ENCODE measurements at places on chromosomes 12 and 14.
A peak's percentile ranks its signal among the peaks of the same experiment; 100 is the strongest.

GRCh38 chr14:72610096-72610830 is 283.6 kb downstream of the DPF3 start:
- DNase-seq: no peak

GRCh38 chr12:64793610-64794009 is 30.8 kb upstream of the TBC1D30 start:
- no peak for DNase-seq

- no peak for DNase-seq
These were observed 261.4 kb downstream of the ITPR2 start for GRCh38 chr12:26571560-26571959.

DNA sequence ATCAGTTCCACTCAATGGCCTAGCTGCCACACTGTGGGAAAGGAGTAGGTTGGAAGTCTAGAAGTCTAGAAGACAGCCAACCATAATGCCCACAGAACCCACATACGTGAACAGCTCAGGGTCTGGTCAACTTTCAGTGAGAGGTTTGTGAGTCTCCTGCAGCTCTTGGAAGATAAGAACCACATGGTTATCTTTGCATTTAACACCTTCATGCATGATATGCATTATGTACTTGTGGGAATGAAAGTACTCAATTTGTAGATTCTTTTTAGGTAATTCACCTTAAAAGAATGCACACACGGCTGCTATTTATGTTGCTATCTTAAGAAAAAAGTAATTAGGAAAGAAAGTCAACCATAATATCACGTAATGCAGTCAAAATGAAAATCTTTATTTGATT is 126.7 kb downstream of the ESRRB start:
- DNase-seq: no peak

GRCh38 chr12:90870971-90871725 is 83.8 kb downstream of the CCER1 start:
- no peak for DNase-seq

DNA sequence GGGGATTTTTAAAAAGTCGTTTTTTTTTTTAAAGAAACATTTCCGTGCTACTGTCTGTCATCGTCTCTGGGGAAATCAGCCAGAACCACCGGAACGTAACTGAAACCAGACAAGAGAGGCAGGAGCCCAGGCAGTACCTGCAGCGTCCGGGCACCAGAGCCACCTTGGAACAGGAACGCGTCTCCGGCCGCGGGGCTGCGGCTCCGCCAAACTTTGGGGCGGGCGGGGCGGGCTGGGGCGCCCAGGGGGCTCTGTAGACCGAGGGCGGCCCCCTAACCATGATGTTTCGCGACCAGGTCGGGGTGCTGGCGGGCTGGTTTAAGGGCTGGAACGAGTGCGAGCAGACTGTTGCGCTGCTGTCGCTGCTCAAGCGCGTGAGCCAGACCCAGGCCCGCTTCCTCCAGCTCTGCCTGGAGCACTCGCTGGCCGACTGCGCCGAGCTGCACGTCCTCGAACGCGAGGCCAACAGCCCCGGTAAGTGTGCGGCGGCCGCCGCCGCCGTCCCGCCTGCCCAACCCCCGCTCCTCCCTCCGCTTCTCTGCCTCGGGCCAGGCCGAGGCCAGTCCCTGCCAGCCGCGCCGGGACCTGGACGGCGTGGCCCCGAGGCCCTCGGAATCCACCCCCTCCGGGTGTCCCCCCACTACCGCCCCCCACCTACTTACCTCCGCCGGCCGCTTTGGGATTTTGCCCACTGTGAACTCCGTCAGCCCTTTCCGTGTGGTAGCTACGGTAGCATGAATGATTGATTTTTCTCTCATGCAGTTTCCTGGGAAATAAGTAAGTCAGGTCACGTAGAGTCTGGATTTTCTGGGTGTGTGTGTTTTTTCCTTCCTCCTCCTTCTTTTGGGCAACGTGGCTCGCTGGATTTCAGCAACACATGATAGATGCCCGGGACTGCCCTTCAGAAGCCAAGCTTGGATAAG is 972 bp downstream of the SAMD4A start:
- peak; percentile 35 for DNase-seq

DNA sequence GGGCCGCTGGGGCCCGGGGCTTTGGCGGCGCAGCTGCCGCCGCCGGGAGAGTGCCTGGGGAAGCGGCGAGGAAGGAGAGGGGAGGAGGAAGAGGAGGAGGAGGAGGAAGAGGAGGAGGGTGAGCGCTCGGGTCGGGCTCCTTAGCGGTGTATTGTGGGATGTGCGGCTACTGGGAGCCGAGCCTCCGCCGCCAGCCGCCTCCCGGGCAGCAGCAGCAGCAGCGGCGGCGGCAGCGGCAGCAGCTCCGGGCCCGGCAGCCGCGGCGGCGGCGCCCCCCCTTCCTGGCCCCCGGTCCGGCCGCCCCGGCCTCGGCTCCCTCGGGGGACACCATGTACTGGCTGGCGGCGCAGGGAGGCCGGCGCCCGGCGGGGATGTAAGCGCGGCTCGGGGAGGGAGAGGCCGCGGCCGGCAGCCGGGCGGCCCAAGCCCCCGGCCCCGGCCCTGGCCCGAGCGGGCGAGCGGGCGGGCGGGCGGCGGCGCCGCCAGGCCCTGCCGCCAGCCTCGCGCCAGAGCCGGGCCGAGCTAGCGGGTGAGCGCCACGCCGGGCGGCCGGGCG is at the start of gene SETD1B:
TSS of gene SETD1B (plus strand) at position 149 of the 556 bp plus-strand sequence. CDS start 729 bp downstream, outside the sequence.
- DNase-seq: no peak
